ENCODE measurements at places on chromosomes 3 and 15.

- DNase-seq: no peak
Observed at GRCh38 chr3:197224034-197224444, 74.4 kb downstream of the DLG1 start.

DNA sequence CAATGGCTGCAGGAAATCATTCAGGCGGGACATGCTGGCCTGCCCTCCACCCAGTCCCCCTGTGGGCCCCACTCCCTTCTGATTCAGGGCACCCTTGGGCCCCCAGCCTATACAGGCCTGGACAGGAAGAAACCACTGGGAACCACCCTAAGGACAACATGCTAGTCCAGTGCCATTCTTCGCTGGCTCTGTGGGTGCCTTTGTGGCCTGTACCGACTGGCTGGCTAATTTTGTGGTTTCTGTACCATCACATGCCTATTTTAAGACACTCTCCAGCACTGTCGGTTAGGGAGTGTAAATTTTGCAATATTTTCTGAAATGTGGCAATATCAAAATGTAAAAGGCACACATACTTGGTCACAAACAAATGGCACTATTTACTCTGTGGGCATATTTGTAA is 61.4 kb upstream of the POLG start:
- no peak for DNase-seq

GRCh38 chr3:64863226-64864212 is 175.7 kb upstream of the ADAMTS9 start:
- no peak for DNase-seq

GRCh38 chr3:118801899-118802298 is 232.7 kb downstream of the IGSF11 start:
- DNase-seq: no peak

- DNase-seq: no peak
Observed at GRCh38 chr3:161296814-161297213, 74.5 kb downstream of the SPTSSB start.

DNA sequence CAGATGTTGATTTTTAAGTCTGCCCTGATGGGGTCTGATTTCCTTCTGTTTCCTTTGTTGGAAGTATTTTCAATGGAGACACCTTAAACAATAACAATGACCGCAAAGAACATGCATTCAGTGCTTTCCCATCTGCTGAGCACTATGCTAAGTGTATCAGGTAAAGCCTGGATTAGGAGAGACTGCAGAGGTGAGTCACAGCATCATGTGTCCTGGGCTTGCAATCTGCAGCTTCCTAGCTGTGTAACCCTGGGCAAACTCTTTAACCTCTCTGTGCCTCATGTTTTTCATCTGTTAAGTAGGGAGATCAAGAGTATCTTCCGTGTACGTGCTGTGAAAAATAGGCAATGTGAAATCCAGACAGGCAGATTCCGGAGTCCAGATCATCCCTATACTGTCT is 13.3 kb upstream of the CHRNB4 start:
- no peak for DNase-seq

GRCh38 chr3:180601688-180602666 is at the start of gene TTC14:
Gene TTC14 (plus strand): TSS chr3:180602163. CDS start chr3:180602262, 99 bp downstream.
- peak; percentile 85 for DNase-seq

DNA sequence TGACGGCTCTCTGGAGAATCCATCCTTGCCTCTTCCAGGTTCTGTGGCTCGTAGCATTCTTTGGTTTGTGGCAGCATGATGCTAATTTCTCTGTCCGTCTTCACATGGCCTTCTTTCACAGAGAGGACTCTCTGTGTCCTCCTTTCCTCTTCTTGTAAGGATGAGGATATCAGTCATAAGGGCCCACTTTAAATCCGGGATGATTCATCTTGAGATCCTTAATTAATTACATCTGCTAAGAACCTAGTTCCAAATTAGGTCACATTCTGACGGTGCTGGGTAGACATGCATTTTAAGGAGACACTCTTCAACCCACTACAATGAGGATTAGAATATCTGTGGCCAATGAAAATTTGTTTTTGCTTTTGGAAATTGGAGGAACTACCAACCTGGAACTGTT is 15.7 kb upstream of the GXYLT2 start:
- no peak for DNase-seq

DNA sequence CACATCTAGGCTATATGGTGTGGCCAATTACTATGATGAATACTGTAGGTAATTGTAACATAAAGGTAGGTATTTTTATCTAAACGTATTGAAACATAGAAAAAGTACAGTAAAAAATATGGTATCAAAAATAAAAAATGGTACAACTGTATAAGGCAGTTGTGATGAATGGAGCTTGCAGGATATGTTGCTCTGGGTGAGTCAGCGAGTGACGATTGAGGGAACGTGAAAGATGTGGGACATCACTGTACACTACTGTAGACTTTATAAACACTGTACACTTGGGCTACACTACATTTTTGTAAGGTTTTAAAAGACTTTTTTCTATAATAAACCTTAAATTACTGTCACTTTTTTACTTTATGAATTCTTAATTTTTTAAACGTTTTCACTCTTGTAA is 10.3 kb downstream of the CTNNB1 start:
- DNase-seq: no peak

GRCh38 chr15:61654918-61655317 is 405.3 kb downstream of the VPS13C start:
- DNase-seq: no peak

- no peak for DNase-seq
Observed at GRCh38 chr3:48157950-48158376, 30.3 kb downstream of the CDC25A start.

DNA sequence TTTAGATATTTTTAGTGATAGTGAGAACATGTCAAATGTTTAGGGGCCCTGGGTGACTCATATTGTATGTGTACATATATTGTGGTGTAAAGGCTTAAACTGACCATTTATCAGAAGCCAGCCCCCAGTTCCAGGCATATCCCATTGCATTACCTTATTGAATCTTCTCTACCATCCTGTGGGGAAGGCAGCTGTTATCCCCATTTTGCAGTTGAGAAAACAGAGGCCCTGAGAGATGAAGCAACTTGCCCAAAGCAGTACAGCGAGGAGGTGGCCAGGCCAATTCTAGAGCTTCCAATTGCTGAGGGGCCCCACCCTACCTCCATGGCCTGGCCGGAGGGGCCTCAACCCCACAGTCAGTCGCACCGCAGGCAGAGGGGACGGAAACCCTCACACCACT is 47.9 kb downstream of the ZNF710 start:
- no peak for DNase-seq

DNA sequence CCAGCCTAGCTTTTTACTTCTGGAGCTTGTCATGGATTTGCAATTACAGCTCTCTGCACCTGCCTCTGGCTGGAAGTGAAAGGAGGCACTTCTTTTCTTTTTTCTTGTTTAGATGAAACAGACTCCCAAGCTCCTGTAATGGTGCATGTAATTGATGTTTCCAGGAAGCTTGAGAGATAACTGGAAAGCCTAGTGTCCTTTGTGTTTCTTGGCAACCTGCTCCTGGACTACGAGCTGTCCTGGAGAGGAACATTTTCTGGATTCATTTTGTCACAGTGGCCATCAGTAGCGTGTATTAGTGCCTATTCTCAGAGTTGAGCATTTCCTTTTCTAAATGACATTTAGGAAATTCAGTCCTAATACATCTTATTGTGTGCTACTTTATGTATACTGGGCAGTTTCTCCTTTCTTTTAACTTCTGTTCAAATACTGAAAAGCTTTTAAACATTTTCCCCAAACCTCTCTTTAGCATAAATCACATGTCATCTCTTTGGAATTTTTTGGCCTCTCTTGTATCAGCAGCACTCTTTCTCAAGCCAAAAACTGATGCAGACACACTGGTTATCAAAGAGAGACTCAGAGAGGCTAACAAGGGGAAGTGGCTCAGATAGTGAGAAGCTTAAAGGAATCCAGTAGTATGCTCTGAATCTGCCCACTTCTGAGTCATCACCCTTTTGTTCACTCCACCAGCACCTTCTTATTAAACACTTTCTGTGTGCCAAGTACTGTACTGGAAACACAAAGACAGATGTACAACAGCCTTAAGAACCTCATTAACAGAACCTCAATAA is 62.6 kb upstream of the SLC2A2 start:
- DNase-seq: no peak

DNA sequence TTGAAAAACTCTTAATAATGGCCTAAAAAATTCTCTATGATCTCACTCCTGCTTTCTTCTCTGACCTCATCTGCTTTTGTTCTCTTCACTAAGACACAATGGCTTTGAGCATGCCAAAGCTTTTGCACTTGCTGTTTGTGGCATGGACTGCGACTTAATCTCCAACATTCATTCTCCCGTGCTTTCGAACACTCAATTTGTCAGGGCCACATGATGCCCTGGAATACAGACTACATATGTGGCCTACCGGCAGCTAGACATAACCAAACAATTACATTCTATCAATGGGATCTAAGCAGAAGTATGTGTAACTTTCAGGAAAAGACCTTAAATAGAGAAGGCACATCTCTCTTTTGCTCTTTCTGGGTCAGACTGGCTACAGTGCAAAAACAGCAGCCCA is 506.5 kb downstream of the MAGI1 start:
- DNase-seq: no peak

GRCh38 chr3:9808345-9809037 is 1.6 kb upstream of the TTLL3 start:
- peak; percentile 13 for DNase-seq

DNA sequence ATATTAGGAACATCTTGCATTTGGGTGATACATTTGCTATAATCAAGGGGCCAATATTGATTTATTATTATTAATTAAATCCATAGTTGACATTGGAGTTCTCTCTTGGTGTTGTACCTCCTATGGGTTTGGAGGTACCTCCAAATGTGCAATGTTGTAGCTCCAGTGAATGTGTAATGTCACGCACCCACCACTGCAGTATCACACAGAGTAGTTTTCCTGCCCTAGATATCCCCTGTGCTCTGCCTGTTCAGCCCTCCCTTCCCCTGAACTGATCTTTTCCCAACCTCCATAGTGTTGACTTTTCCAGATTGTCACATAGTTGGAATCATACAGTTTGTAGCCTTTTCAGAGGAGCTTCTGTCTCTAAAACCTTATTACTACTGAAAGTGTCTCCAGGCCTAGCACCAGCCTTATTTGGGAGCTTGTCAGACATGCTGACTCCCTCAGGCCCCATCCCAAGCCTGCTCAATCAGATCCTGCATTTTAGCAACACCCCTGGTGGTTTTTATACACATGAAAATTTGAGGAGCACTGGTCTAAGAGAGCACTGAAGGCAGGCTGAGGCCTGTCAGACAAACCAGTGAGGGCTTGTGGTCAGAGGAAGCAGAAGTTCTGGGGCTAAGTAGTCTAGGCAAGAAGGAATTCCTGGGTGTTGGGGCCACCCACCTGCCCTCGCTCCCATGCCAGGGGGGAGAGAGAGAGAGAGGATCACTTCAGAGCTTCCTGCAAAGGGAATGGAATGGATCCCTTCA is 73.4 kb downstream of the SLC6A11 start:
- DNase-seq: no peak

- DNase-seq: no peak
Observed at GRCh38 chr3:128585189-128585588, 65.4 kb downstream of the RPN1 start.

GRCh38 chr3:14848906-14849305 is 30.1 kb downstream of the FGD5 start:
- no peak for DNase-seq

DNA sequence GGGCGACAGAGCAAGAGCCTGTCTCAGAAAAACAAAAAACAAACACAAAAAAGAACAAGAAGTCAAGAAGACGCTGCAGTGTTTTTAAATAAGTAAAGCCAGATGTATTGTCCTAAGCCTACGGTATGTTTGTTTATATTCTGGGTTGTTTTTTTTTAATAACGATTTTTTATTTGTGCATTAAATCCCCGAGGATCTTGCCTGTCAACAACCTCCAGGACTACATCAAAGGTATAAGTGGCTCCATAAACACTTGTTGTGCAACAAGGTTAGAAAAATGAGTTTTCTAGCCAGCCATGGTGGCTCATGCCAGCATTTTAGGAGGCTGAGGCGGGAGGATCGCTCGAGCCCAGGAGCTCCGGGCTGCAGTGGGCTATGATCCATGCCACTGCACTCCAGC is 26.1 kb downstream of the ITGB5 start:
- DNase-seq: no peak

DNA sequence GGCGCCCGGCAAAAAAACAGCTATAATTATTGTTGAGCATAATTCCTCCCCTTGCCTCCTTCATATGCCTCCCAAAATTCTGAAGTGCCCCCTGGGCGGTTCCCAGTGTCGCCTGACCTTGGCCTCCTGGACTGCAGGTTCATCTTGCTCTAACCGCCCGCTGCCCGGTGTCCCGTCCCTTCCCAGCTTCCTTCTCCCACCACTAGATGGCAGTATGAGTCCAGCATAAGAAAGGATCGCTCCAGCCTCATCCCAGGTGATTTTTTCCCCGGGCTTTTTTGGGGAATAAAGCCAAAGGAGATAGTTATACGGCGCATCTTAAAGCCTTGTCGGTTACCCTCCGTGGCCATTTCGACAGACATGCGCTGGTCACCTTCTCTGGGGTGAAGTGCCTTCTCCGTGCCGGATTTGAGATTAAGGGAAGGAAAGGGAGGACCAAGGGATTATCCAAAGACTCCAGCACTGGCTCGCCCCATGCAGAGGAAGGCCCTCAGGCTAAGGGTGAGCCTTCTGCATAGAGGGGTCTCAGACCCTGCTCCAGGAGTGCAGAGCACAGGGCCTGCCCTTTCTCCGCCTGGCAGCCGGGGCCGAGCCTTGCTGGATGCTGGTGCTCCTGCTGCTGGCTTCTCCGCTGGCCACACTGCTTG is 45.8 kb upstream of the TRA2B start:
- peak; percentile 23 for DNase-seq

DNA sequence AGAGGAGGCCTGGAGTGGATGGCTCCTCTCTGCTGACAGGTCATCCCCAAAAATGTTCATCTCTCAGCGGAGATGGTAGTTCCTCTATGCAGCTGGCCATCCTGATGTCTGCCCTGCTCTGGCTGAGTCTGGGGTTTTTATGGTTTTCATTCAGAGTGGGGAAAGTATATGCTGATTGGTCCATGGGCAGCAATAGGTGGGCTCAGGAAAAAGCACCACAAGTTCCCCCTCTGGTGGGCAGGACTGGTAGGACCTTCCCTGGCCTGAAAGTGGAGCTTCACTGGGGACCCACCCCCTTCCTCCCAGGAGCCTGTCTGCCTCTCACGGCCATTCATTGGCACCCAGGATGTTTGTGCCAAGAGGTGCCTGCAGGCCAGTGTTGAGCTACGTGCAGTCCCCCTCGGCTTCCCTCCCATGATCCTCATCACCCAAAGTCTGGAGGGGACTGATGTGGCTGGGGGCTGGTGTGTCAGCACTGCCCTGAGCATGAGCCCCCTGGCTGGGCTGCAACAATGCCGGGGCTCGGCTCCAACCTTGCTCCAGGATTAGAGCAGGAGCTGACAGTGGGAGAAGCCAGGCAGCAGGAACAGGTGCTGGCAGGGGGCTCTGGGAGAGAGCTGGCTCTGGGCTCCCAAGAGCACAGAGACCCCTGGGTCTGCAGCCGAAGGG is 13.1 kb upstream of the BLOC1S6 start:
- DNase-seq: peak; percentile 1

DNA sequence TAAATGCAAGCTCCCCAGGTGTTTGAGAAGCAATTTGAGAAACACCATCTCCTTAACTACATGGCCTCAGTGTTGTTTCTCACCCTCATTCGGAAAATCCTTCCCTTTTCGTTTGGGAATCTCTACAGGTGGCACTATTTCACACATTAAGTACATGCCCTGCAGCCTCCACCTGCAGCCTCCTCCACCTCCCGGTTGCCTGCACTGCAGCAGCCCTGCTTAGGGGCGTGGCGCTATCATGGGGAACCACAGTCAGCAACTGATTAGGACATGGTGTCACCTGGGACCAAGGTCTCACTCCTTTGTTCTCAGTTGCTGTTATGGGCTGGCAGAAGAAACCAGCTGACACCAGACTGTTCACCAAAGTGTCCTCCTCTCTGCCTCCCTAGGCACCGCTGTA is 11.7 kb upstream of the ZNF774 start:
- no peak for DNase-seq

Measured in stimulated activated CD8-positive, alpha-beta memory T cell treated with anti-CD3 and anti-CD28 coated beads, Interleukin-2, amount 100 ng/mL, for 1 hour (primary cell).